ENCODE measurements at places on chromosomes 5 and 9.

DNA sequence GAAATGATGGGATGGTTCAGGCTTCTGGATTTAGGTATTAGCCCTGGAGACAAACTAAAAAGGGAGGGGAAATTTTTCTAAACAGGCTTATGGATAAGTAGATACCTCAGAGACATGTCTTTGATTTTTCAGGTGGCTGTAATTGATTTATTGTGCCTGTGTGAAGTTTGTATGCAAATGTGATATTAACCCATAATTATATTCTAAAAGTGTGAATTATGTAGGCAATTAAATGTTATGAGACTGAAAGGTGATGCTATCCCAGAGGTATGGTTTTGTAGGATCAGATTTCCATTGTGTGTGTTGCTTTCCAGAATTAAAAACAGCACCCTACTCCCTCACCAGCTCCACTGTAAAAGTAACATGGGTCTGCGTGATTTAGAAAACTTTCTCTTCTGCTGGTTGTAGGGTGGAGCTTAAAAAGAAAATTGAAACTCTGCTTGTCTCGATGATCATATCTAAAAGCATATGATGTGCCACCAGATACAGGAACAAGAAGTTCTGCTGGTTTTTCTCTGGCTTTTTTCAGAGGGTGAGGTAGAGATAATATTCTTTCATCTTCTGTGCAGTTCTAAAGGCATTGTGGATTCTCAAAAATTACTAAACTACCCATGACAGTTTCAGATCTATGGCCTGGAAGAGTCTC lies 71.8 kb upstream of the TAF11L2 start:
- DNase-seq, result no peak

DNA sequence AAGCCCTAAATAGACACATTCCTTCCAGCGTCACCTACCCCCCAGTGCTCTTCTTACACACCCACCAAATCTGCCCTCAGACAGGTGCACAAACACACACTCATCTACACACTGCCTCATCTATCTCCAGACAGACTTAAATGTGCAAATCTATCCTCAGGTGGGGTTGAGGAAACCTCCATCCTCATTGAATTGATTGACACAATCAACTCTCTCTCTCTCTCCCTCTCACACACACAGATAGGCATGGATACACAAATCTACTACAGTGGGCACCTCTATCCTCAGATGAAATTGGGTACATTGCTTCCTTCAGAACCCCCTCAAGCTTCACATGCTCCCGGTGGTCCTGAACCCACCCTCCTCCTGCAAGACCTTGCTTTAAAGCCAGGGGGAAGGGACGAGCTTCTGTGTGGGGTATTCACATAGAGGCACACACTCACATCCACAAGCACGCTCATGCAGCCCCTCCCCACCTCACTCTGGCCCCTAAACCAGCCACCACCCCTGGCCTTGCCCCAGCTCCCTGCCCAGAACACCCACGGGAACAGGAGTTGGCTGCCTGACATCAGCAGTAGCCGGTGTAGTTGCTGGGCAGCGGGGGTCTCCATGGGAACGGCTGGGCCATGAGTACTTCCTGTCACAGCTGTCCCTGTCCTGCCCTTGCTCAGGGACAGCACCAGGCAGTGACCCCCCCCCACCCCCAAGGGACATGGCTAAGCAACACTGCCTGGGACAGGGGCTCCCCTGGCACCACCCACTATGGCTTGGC lies 22.8 kb downstream of the PCDH1 start:
- no peak for DNase-seq

DNA sequence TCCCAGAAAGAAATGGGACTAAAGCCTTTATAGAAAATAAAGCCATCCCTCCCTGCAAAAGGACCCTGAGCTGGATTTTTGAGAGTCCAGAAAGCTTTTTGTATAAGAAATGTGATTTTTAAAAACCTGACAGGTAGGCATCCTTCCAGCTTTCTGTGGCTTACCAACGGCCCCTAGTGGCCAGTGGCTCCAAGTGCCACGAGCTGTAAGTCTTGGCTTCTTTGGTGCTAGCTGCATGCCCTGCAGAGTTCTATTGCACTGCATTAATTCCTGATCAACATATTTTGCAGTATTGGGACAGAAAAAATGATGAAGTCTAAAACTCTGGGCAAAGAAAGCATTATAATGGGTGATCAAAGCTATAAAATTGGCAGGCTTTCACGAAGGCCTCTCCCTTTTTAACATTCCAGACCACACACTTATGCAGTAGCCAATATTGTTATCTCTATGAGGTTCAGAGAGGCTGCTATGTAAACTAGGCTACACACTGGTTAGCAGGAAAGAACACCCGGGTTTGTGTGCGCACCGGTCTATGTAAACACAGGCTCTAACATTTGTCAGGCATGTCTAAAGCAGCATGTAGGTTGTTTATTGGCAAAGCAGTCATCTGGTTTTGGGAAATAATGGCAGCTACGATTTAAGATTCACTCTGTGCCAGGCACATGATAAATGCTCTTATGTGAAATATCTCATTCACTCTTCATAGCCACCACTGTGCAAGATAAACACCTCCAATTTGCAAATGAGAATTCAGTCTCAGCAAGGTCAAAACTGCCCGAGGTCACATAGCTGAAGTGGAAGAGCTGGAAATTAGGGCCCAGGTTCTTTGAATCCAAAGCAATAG lies 55.2 kb downstream of the NMUR2 start:
- DNase-seq, result no peak

DNA sequence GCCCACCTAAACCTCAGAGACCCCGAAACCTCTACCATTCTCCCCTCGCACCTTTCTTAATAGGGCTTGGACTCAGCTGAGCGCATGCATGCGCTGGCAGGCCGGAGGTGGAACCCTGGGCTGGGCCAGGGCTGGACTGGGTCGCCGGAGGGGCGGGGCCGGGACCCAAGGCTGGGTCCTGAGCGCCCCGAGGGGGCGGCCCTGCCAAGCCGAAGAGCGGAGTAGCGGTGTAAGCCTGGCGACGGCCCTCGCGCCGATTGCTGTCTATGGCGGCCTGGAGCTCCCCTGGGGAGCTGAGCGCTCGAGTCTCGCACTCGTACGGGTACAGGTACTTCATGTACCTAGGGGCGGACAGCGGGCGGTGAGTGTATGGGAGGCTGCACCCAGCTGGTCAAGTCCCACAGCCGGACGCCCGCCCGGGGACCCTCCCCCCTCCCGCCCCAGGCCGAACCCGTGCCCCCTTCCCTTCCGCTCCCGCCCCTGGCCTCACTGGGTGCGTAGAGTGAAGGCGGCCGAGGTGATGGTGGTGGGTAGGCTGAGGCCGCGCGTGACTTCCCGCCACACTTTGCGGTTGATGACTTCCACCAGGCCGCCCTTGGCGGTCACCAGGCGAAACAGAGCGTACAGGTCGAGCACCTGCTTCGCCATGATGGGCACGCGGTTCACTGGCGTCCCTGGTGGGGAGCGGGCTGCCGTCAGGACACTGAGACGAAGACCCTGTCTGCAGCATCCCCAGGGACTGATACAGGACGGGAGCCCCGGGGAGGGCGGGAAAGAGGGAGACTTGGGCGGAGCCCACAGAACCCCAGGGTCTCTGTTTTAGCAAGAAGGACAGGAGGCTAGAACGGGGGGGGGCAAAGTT lies 3.3 kb upstream of the DCTN3 start:
- DNase-seq, result no peak

- no peak for DNase-seq
Measured at GRCh38 chr9:20698782-20699181, 14.7 kb downstream of the FOCAD start.

- no peak for DNase-seq
Measured at GRCh38 chr5:162456086-162456485, 388.5 kb downstream of the GABRG2 start.

DNA sequence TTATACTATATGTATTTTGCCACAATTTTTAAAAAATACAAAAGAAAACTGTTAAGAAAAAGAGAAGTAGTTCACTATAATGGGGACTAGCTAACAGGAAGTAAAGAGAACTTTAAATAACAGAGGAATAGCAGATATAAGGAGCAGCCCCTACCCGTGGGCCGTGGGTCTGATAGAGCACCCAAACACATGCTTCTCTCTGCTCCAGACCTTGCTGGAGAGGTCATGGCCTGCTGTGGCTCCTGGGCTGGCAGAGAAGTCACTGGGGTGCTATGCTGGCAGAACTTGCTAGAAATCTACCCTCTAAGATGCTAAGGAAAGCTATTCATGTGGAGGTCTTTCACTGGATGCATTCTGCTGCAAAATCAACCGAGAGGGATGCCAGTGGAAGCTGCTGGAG lies 10.0 kb upstream of the TNFAIP8 start:
- no peak for DNase-seq

DNA sequence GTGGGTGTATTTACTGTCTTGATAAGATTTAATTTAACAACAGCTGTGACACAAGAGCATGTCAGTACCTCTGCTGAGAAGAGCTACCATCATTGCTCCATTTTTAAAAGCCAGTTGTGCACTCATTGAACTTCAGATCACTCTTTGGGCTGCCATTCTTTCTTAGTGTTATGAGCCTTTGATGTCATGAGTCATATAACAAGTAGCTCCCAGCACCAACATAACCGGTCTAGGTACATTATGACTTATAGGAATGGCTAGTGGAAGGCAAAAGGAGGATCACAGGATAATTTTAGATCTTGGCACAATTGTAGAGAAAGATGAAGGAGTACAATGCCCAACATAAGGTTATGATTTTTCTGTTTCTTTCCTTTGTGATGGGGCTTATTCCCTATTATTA lies 170.8 kb upstream of the FBN2 start:
- DNase-seq, result no peak

DNA sequence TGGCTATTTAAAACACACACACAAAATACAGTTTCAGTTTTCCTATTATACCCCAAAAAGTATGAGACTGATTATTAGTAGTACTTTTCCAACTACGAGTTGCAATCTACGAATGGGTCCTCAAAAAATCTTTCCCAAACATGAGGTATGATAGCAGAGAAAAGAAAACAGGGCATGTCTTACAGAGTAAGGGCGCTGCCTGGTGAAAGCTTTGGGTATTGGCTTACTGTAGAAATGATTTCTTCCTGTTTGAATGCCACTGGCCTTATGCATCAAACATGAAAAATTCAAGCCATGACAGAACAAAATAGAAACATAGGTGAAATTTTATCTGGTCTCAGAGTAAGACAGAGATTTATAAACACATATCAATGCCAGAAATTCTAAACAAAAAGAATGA lies 448.0 kb downstream of the SPOCK1 start:
- DNase-seq, result no peak

- no peak for DNase-seq
Measured at GRCh38 chr9:35928591-35929452, 19.5 kb downstream of the SPAAR start.

DNA sequence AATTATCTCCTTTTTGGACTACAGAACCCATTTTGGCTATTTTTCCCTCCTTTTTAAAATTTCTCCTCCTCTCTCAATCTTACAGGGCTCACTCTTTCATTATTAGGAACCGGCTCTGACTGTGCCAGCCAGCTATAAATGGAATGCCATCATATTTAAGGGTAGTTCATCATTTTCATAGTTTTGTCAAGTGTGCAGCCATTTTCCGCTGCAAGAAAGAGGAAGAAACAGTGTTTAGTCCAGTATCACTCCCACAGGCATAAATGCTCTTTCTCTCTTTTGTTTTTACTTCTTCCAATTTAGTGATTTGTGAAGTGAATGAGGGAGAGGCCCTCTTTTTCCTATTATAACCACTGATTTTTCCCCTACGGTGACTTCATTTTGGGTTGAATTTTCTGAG lies 290.0 kb downstream of the NR3C1 start:
- DNase-seq, result no peak

GRCh38 chr5:31962871-31963307 lies 211.2 kb downstream of the GOLPH3 start:
- DNase-seq, result no peak

- DNase-seq, result no peak
Measured at GRCh38 chr5:40682154-40683017, 2.7 kb downstream of the PTGER4 start.

DNA sequence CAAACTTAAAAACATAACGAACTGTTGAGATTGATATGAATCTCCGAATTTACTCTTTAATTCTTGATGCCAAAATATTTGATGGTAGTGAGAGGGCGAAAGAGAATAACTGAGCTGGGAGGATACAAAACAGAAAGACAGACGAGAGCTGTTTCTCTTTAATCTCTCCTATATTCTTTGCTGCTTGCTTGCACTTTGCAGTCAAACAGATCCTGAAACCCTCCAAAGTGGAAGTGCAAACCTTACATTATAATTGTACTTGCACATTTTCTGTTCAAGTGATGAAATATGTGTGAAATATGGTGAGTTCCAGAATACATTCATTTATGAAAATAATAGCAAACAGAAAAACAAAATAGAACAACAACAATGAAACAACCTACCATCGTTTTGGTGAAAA lies 63.8 kb downstream of the PAM start:
- no peak for DNase-seq

DNA sequence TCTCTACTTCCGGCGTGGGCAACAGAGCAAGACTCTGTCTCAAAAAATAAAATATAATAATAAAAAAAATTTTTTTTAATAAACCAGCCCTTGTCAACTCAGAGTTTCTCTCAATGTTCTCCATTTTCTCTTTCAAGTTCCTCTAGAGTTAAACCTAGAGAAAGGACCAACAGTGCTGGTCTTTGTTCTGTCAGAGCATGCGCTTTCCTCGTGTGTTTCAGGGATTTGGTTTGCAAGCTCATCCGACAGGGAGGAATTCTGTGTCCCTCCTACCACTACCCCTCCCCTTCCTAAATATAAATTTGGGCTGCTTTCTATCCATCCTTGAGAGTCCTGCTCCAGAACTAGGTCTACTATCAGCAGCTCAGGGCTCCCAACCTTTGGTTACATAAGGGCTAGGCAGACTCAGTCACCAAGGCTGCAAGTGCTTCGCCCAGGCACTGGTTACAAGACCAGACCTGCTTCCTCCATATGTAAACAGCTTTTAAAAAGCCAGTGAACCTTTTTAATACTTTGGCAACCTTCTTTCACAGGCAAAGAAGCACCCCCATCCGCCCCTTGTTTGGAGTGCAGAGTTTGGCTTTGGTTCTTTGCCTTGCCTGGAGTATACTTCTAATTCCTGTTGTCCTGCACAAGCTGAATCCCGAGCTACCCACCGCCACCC lies 13.5 kb downstream of the SETX start:
- DNase-seq, result no peak

DNA sequence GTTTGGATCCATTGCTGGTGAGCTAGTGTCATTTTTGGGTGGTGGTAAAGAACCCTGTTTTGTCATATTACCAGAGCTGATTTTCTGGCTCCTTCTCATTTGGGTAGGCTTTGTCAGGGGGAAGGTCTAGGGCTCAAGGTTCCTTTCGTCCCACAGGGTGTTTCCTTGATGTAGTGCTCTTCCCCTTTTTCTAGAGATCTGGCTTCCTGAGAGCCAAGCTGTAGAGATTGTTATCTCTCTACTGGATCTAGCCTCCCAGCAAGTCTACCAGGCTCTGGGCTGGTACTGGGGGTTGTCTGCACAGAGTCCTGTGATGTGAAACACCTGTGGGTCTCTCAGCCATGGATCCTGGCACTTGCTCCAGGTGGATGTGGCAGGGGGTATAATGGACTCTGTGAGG lies 145.9 kb downstream of the HINT1 start:
- no peak for DNase-seq

GRCh38 chr9:81669041-81669651 lies 20.2 kb downstream of the TLE1 start:
- DNase-seq, result no peak

GRCh38 chr5:170225326-170226128 lies 7.3 kb upstream of the C5orf58 start:
- no peak for DNase-seq

- no peak for DNase-seq
Measured at GRCh38 chr9:737400-738120, 103.9 kb upstream of the DMRT1 start.

Data from NCI-H187 treated with DMSO at 0.1 percent for 48 hours (cell line).